ENCODE measurements at places on chromosomes 12 and 14. TPM values are rescaled to one million over a fixed set of nuclear protein-coding genes. Genes with fewer than 3 reads are reported as not detected.

The HEATR5A gene
- total RNA-seq, result 8.3 TPM

The P2RX2 gene
- total RNA-seq, result not detected

The MIPOL1 gene
- total RNA-seq, result not detected

The GPR84 gene
- total RNA-seq, result 0.39 TPM

The CACNA1C gene
- total RNA-seq, result 0.09 TPM

Data from T-helper 2 cell treated with Interferon-gamma antibody and Interleukin-4, amounts not matched to agents 100 ng/mL and 5 ng/mL, for 36 hours (primary cell).